IPS DF 6.9 (cell line): ENCODE measurements at places on chromosomes 7 and 10.
A peak's percentile ranks its signal among the peaks of the same experiment; 100 is the strongest.

DNA sequence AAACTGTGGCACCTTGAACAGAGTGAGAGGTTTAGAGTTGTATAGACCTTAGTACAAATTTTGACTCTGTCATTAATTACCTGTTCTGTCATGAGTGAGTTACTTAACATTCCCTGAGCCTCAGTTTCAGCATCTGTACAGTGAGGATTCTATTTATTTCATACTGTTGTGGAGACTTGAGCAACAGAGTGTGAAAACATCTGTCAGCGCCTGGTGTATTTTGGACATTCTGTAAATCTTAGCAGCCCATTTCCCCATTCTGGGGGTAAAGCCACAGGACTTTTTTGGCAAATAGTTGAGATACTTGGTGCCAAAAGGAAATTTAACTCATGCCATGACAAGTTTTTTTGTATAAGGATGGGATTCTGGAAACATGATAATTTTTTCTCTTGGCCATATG, 94.8 kb downstream of the AUTS2 start:
- H3K36me3 ChIP-seq, result no peaks in the 10 kb centered on the region
- H3K27me3 ChIP-seq, result no peaks in the 10 kb centered on the region
- DNase-seq, result no peak
- no peak overlapping the region for H3K4me3 ChIP-seq
- no peaks in the 10 kb centered on the region for H3K4me1 ChIP-seq

- no peak for DNase-seq
- no peaks in the 10 kb centered on the region for H3K27me3 ChIP-seq
- no peaks in the 10 kb centered on the region for H3K4me1 ChIP-seq
- H3K36me3 ChIP-seq, result no peaks in the 10 kb centered on the region
- H3K27ac ChIP-seq, result no peak overlapping the region
- no peak overlapping the region for H3K4me3 ChIP-seq
Measured at GRCh38 chr7:142469696-142470543, 212.1 kb upstream of the PRSS58 start.

DNA sequence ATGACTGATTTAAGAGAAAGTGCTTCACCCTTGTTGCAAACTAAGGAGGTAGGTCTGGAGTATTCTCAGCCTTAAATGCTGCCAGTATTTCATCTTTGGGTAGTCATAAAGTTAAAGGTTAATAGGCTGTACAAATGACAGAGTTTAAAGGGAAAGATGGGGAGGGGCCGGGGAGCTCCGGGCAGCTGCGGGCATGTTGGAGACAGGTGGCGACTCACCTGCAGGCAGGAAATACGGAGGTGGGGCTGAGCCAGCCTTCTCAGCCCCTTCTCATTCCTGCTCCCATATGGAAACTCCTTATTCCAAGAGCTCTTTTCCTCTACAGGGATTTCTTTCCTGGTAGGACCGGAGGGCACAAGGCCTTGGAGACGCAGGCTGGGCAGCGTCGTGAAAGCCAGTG, 31.8 kb upstream of the HMX3 start:
- H3K27me3 ChIP-seq, result no peaks in the 10 kb centered on the region
- no peak overlapping the region for H3K27ac ChIP-seq
- DNase-seq, result no peak
- peaks cover 4% of the 10 kb centered on the region for H3K4me1 ChIP-seq
- no peaks in the 10 kb centered on the region for H3K36me3 ChIP-seq

GRCh38 chr7:38025815-38026214, 105.4 kb downstream of the EPDR1 start:
- H3K27me3 ChIP-seq, result no peaks in the 10 kb centered on the region
- H3K27ac ChIP-seq, result no peak overlapping the region
- no peak for DNase-seq

DNA sequence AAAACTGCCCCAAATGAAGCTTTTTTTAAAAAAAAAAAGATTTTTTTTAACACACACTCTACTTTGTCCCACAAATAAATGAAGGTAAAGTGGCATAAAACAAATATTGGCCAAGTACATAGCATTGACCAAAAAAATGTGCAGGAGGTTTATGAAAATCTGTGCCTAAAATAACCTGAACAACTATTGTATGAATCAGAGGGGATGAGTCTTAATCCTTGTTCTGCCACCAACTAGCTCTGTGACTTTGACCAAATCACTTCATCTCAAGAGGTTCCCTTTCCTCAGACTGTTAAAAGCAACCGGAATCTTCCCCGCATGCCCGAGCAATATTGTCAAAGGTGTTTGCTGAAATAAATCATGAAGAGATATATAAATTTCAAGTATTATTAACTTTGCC, 150.4 kb upstream of the NEBL start:
- no peaks in the 10 kb centered on the region for H3K36me3 ChIP-seq
- no peaks in the 10 kb centered on the region for H3K4me1 ChIP-seq
- H3K27ac ChIP-seq, result no peak overlapping the region
- H3K4me3 ChIP-seq, result no peak overlapping the region

GRCh38 chr10:92967641-92968040, 93.0 kb upstream of the CYP26C1 start:
- DNase-seq, result no peak
- no peaks in the 10 kb centered on the region for H3K27me3 ChIP-seq
- no peaks in the 10 kb centered on the region for H3K4me1 ChIP-seq
- no peaks in the 10 kb centered on the region for H3K36me3 ChIP-seq
- no peak overlapping the region for H3K4me3 ChIP-seq

- H3K36me3 ChIP-seq, result no peaks in the 10 kb centered on the region
- H3K27me3 ChIP-seq, result peaks cover 20% of the 10 kb centered on the region; the same call in 1 of the 2 replicates
- H3K27ac ChIP-seq, result no peak overlapping the region
- peak overlapping the region; percentile 92 for H3K4me3 ChIP-seq
- DNase-seq, result no peak
- H3K4me1 ChIP-seq, result peaks cover 3% of the 10 kb centered on the region; the same call in 1 of the 2 replicates
Measured at GRCh38 chr7:108455551-108455997, 662 bp downstream of the NRCAM start.

GRCh38 chr7:70014472-70015177, 416.4 kb downstream of the AUTS2 start:
- no peaks in the 10 kb centered on the region for H3K27me3 ChIP-seq
- no peaks in the 10 kb centered on the region for H3K4me1 ChIP-seq

GRCh38 chr10:97538411-97538810, 34.2 kb upstream of the ANKRD2 start:
- peaks cover 6% of the 10 kb centered on the region for H3K4me1 ChIP-seq
- H3K4me3 ChIP-seq, result no peak overlapping the region
- no peaks in the 10 kb centered on the region for H3K36me3 ChIP-seq
- no peaks in the 10 kb centered on the region for H3K27me3 ChIP-seq
- no peak overlapping the region for H3K27ac ChIP-seq

- H3K27ac ChIP-seq, result no peak overlapping the region
- H3K27me3 ChIP-seq, result no peaks in the 10 kb centered on the region
- no peaks in the 10 kb centered on the region for H3K36me3 ChIP-seq
Measured at GRCh38 chr10:12993595-12993994, 7.9 kb downstream of the CCDC3 start.

GRCh38 chr10:61882621-61883370, 18.7 kb upstream of the ARID5B start:
- DNase-seq, result no peak
- H3K36me3 ChIP-seq, result no peaks in the 10 kb centered on the region
- no peak overlapping the region for H3K27ac ChIP-seq
- H3K4me3 ChIP-seq, result no peak overlapping the region

DNA sequence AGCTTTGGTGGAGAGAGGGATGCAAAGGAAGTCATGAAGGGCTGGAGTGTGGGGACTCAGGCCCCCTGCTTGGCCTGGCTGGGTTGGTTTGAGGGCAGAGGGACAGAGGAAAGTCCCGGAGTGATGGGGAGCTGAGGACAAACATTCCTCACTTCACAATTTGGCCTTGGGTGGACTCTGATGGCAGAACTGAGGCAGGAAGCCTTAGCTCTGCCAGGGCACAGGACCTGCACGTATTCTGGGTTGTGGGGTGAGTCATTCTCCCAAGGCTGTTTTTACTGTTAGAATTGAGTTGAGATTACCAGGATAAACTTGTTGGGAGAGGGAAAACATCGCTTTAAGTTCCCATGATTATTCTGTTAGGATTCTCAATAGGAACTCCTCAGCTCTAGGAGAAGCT, 2.6 kb downstream of the GOLGA7B start:
- peaks cover 1% of the 10 kb centered on the region; the same call in 1 of the 2 replicates for H3K27me3 ChIP-seq
- no peaks in the 10 kb centered on the region for H3K36me3 ChIP-seq
- no peak overlapping the region for H3K27ac ChIP-seq
- H3K4me1 ChIP-seq, result peaks cover 3% of the 10 kb centered on the region; the same call in 1 of the 2 replicates

DNA sequence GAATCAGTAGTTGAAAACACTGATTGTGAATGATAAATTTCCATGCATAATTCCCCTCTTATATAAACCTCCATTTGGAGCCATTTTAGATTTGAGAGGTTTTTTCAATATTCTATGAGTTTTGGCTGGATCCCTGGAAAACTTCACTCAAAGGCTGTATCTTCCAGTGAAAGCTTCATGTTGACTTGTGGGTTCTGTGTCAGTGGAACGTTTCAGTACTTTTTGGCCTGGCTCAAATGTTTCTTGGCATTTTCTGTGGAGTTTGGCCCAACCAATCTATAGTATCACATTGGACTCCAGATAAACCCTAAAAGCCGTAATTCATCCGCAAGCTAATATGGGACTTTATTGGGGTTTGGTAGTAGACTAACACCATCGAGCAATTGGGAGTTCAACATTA, 172.6 kb upstream of the PRPS1L1 start:
- H3K36me3 ChIP-seq, result no peaks in the 10 kb centered on the region
- no peak overlapping the region for H3K27ac ChIP-seq
- H3K27me3 ChIP-seq, result no peaks in the 10 kb centered on the region
- no peaks in the 10 kb centered on the region for H3K4me1 ChIP-seq
